ENCODE measurements at places on chromosomes 11 and 22.
A peak's percentile ranks its signal among the peaks of the same experiment; 100 is the strongest.

DNA sequence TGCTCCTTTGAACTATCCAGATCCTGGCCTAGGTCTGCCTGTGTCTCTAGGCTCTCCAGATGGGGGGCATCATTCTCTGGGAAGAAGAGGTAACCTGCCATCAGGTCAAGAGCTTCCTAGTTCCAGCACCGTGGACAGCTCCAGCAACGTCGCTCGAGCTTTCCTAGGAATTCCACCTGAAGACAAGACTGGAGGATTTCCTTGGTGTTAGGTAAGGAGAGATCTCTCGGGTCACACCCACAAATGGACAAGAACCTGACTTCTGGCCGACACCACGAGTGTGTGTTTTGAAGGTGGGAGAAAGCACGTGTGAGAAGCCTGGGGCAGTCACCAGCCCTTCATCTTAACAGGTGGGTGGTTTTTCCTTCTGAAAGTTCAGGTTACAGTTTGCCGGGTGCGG lies 1.2 kb downstream of the PRG3 start:
- DNase-seq: no peak

DNA sequence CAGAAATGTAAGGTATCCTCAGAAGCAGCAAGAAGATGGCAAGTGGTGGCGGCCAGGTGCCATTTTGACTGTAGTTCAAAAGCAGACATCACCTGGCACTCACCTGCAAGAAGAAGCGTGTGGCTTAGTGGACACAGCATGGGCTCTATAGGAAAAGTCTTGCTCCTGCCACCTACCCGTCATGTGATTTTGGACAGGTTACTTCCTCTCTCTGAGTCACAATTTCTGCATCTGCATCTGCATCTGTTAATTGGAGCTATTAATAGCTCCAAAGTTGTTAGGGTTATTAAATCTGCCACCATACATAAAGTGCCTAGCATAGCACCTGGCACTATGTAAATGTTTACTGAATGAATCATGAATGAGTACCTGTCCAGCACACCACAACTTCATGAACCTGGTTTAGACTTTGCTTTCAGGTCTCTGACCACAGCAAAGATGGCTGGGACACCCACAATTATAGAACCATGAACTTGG lies 16.8 kb downstream of the RAB30 start:
- DNase-seq: no peak

- DNase-seq: peak; percentile 41
Measured at GRCh38 chr11:120660024-120660565, 148.5 kb downstream of the GRIK4 start.

DNA sequence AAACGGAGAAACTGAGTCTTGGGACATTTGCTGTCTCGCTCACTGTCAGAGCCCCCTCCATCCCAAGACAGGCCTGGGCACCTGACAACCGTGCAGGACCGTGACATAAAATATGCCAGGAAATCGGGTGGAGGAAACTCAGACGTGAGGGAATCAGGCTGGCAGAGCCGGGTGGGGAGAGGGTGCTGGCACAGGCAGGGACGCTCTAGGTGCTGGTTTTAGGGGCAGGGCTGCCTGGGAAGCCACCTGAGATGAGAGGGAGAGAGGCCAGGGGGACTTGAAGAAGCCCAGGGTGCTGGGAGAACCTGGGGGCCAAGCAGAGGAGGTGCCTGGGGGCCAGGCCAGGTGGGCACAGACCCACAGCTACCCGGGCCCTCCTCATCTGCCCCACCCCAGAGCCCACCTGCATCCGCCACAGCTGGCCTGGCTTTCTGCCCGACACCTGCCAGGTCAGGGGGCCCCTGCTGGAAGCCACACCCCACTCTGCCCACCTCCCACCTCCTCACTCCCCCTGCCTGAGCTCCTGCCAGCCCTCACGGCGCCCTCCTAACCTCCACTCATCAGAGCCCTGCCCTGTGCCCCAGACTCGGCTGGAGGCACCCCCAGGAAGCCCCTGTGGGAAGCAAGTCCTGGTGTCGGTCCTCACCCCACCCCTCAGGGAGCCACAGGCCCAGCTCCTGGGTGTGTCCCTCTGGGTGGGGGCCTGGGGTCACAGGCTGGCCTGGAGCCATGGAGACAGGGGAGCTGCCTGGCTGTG lies 27.3 kb upstream of the MUC5AC start:
- peak; percentile 6 for DNase-seq

DNA sequence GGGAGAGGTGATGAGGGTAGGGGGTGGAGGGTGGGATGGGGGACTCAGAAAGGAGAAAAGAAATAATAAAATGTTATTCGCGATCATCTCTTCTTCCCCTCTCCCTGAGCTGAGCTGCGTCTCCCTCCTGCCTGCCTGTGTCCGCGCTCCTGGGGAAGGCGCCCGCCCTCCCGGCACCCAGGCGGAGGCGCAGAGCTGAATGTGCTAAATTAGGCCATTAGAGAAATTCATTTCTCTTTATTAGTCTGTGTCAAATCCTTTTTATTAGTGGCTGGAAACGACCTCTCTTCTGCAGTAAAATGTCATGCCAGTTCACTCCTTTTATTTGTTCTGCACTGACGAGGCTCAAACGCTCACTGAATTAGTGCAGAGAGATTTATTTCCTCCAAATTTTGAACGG lies 116.1 kb downstream of the FEZ1 start:
- no peak for DNase-seq

DNA sequence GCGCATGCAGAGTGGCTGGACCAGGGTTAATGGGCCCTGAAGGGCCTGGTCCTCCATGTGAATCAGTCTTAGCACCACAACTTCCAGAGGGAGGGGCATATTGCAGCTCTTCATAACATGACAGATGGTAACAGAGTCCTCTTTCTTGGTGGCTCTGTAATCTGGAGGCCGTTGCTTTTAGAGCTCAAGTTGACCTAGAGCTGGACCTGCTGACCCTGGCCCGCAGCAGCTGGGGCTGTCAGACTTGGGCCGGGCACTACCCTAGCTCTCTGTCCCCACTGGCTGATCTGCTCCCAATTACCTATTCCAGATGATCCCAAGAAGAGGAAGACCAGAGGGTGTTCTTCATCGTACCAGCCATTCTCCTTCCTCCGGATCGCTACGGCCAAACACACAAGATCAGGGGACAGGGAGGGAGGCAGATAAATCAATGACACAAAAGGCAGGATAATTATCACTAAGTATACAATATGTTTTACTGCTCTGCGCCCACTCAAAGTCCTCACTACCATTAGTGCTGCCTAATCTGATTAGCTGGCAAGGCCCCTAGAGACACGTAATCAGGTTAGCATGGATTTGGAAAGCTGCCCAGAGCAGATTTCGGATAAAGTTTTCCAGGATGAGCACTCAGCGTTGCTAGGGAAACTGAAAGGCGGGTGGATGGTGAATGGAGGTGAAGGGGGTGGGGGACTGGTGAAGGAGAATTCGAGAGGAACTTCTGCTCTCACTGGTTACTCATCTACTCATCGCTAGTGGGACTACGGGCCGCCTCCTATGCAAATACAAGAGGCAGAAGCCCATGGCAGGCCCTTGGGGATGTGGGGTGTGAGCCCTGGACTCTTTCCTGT lies 64.5 kb upstream of the PHOX2A start:
- DNase-seq: no peak

- DNase-seq: no peak
Measured at GRCh38 chr11:6771926-6772893, at the start of gene OR2AG2. TSS of gene OR2AG2 (minus strand) at chr11:6771976. CDS start at chr11:6768957, 3,019 bp downstream.

- no peak for DNase-seq
Measured at GRCh38 chr11:2132874-2133240, 6.3 kb downstream of the IGF2 start.

- DNase-seq: no peak
Measured at GRCh38 chr11:79179087-79179486, 261.7 kb downstream of the TENM4 start.

- DNase-seq: no peak
Measured at GRCh38 chr11:10444725-10445315, 10.2 kb upstream of the AMPD3 start.

DNA sequence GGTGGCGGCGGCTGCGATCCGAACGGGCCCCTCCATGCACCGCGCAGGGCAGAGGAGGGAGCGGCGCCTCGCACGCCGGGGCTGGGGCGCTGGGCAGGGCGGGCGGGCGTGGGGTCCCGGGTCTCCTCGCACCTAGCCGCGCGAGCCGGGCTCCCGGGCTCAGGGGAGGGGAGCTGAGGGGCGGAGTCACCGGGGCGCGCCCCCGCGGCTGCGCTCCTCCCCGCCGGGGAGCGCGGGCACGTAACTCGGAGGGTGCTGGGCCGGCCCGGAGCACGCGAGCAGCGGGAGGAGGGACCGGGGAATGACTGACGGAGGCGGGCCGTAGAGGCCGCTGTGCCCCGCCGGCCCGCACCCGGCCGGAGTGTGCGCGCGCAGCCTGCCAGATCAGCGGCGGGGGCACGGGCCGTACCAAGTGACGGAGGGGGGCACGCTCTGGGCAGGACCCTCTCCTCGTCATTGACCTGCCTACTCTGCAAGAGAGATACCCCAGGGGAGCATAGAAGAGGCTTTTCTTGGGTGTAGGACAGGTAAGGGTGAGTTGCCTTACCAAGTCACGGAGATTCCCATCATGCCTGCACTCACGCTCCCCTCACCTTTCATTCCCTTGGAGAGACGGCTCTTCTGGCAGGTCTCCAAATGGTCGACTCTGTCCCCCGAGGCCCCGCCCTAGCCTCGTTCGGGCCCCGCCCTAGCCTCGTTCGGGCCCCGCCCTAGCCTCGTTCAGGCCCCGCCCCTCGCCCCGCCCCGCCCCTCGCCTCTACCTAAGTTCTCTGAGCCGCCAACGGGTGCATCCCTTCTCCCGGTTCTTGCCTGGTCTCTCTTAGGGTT lies at the start of gene CDON:
TSS of gene CDON (minus strand) at position 188 of the 828 bp plus-strand sequence. CDS start 39,390 bp downstream, outside the sequence.
- DNase-seq: peak; percentile 93

DNA sequence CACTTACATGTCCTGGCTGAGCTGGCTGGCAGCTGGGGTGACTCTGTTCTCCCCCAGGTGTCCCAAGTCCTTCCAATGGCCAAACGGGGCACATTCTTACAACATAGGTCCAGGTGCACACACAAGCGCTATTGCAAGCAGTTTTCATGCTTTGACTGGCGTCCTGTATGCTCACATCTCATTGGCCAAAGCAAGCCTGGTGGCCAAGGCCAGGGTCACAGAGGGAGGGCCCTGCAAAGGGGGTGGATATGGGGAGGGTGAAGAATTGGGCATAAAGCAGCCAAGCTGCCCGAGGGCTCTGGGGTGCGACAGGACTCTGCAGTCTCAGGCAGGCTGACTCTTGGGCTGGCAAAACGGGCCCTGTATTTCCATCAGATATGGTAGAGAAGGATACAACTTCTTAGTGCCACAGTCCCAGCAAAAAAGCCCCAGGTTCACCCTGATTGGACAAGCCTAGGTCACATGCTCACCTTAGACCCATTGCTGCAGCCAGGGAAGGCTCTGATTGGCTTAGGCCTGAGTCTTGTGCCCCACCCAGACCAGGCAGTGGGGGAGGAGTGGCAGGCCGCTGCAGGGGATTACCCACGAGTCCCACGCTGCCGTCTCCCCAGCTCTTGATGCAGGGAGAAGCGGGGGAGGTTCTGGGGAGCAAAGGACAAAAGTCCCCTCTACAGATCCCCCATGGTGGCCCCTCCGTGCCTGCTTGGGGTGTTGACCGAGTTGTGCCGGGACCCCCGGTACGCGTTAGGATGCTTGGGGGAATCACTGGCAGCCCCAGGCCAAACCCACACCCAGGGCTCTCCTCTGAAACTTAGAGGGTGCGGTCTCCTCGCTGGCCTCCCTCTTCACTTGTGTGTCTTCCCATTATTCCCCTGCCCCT lies 110.8 kb downstream of the ARHGAP8 start:
- DNase-seq: no peak

DNA sequence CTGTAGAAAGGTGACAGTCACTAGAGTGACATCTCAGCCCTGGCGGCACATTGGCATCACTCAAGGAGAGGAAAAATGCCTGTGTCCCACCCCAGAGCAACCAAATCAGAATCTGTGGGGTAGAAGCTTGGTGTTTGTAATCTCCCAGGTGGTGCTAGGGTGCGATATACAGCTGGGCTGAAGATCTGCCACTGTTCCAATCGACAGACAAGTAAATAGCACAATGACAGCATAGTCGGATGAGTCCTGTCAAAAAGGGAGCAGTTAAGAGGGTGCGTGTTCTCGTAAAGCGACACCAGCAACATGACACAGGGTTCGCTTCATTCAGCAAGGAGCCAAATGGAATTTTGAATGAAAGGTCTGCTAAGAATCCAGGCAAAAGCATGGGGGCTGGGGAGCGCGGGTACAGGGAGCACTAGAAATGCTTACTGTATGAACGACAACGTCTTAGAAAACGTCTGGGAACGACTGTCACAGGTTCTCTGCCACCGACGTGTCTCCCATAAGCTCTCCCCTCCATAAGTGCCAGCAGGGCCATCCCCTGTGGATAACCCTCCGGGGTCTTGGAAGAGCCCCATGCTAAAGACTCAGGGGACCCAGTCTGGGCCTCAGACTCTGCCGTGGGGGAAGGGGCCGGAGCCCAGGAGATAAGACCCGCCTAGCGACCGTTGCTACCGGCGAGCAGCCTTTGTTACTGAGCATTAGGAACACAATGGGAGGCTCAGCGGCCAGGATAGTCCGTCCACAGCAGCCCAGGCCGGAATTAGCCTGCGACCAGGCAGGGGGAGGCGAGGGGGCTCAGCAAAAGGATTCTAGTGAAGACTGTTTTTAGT lies 20.8 kb downstream of the ADA2 start:
- no peak for DNase-seq

DNA sequence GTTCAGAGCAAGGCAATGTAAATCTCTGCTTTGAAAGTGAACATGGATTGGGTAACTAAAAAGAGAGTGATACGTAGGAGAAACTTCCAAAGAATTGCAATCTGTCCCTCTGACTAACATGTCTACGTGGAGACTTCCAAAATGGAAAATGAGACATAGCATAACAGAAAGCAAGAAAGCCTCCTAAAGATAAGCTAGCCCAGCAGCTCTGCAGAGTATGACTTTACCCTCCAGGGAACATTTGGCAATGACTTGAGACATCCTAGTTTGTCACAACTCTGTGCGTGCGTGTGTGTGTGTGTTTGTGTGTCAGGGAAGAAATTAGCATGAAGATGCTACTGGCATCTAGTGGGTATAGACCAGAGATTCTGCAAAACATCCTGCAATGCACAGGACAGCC lies 817.4 kb downstream of the NTM start:
- no peak for DNase-seq

Data from transverse colon (tissue), 4 donors.